ENCODE measurements at places on chromosomes 12 and 14. TPM values are rescaled to one million over a fixed set of nuclear protein-coding genes. Genes with fewer than 3 reads are reported as not detected.

- no peak for DNase-seq
These were observed 121.7 kb downstream of the DUSP6 start for GRCh38 chr12:89230376-89231315.

- no peak for DNase-seq
These were observed 7.5 kb upstream of the ZFP36L1 start for GRCh38 chr14:68800390-68800789.

DNA sequence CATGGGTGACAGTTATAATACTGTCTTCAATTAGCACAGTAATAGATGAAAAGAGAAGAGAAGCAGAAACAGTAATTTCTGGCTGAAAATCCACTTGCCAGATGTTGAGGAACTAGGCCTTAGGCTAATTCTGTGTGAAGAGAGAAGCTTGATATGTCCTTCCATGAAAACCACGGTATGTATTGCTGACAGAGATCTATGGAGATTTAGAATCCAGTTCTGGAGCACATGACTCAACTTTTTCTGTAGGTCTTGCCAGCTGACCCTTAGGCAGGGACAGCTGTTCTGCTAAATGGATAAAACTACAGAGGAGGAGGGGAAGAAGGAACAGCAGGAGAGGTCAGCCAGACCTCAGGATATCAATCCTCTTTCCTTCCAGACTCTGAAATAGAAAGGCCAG, 211.5 kb downstream of the PRKD1 start:
- no peak for DNase-seq

Gene POTEG
- not detected for total RNA-seq

DNA sequence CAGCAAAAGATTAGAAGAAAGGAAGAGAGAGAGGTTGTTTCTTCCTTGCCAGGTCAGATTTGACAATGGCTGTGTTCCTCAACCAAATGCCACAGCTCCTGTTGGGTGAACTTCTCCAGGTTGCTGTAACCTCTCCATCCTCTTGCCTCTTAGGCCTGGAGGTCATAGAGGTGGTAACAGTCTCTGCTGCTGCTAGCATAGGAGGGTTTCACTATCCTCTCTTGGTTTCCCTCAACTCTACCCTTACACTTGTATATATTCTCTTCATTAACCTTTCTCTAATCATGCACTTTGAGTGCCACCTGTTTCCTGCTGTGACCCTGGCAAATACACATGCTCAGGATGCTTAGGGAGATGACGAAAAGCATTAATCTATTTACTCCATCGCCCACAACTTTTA, 67.7 kb upstream of the HIF1A start:
- DNase-seq = no peak

DNA sequence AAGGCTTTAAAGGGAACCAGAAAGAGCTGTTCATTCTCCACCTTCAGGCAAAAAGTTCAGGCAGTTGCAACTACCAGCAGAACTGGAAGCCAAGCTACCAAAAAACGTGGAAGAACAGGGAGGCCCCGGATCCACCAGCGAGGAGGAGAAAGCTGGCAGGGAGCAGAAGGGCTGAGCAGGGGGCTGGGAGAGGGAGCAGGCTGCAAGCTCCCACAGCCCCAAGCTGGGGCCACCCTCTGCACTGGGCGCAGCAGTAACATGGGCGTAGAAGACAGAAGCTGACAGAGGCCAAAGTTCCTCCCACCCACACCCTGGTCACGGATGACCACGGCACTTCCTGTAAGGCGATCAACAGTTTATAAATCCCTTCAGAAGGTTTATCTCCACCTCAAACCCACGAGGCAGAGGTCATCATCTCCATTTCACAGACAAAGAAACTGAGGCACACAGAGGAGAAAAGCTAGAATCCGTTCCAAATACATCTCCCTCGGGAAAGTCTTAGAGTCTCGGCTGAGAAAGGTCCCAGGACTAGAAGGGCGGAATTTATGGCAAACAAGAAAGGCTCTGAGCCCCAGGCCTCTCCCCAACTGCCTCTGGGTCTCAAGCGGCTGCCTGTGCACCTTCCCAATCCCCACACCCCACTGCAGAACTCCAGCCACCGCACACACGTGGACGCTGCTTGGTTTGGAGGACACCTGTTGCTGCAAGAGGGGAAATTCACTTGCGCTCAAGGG, 1.8 kb downstream of the CCDC85C start:
- DNase-seq = no peak

- DNase-seq = no peak
These were observed 3.9 kb downstream of the SAMD4A start for GRCh38 chr14:54570631-54571415.

GRCh38 chr12:82708061-82708879, 21.6 kb downstream of the TMTC2 start:
- DNase-seq = no peak

Gene INHBC
- 0.31 TPM for total RNA-seq

- DNase-seq = no peak
These were observed 32.0 kb downstream of the ANAPC7 start for GRCh38 chr12:110371408-110372055.

DNA sequence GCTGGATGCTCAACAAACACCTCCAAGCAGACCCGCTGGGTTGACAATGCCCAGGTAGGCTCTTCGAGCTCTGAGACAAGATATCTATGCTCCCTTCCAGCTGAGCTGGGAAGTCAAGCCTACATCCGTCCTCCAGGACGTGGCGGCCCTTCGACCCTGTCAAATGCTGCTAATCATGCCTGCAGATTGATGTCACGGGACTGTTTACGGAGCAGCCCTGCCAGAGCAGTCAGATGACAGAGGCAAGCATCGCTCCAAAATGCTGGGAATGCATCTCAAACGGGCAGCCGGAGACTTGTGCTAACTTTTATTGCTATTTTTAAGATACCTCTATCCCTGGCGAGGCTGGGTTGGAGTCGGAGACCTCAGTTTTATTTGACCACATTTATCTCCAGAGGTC, 139.2 kb downstream of the NTF3 start:
- DNase-seq = no peak

DNA sequence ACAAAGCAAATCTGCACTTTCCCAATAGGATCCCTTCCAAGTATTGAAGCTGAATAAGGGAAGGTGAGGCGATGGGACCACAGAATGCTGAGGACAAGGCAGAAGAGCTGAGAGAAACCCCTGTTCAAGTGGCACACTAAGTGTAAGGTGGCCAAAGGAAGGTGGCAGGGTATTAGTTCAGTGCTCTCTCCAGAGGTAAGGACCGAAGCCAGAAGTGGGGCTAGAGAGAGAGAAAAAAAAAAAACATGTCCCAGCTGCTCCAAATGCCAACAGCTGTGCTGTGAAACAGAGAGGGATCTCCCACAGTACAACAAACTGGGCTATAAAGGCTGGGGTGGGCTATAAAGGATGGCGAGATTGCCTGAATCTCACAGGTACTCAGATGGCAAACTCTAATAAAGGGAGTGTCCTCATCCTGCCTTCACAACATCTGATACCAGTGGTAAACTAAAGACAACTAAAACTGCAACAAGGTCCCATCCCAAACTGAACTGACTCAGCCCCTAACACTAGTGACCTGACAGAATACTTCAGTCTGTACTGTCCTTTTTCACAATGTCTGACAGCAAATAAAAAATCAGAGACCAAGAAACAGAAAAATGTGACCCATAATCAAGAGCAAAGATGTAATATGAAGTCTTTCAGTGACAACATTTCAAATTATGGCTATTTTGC, 47.9 kb downstream of the CDK17 start:
- DNase-seq = no peak

GRCh38 chr14:57391517-57392195, 1.3 kb downstream of the NAA30 start:
- DNase-seq = no peak

Gene OR10G2
- total RNA-seq = not detected

- no peak for DNase-seq
These were observed 216.1 kb downstream of the MSRB3 start for GRCh38 chr12:65494537-65494936.

DNA sequence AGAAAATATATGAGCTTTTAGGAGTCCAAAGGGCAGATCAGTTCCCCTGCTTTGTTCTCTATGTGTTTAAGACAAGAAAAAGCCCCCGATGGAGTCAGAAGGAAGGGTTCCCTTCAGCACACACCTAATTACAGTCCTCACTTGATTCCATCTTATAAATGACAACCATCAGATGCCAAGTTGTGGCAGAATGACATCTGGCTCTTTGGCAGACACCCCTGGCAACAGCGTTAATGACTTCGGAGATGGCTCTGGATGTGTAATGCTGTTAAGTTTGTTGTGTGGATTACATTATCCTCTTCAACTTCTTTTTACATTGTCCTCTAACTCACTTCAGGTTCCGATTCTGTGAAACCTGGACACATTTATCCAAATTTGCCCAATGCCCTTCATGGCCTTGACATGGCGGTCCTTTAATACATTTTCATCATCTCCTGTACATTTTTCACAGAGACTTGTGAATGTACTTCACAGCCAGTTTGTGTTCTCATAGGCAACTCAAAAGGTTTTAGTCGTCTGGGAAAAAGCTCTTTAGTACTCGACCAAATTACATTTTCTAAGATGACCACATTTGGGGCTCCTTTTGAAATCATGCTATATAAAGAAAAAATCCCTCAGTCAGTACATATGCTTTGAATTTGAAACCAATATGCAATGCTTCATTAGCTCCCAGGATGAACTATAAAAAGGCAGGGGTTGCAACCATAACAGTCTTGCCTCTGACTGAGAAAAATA, 667.8 kb downstream of the NOVA1 start:
- no peak for DNase-seq

DNA sequence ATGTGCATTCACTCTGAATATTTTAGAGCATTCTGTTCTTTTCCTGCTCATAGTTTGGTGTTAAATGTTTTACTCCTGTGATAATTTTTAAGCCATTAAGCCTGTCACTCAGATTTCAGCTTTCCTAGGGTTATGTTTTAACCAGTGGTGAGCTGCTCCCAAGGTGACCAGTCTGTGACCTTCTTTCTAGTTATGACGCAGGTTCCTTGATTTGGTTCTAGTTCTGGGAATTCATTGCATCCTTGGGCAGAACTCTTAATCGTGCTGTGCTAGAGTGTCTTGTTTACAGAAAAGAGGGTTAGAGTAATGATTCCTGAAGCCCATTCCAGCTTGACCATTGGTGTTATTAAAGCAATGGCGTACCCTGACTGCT, 2.2 kb downstream of the GABARAPL1 start:
- no peak for DNase-seq

Gene ARHGAP9
- 0.90 TPM for total RNA-seq

Gene DAO
- not detected for total RNA-seq

Gene IRAK3
- total RNA-seq = 2.2 TPM

GRCh38 chr12:121227294-121227693, 17.4 kb downstream of the P2RX4 start:
- DNase-seq = no peak

DNA sequence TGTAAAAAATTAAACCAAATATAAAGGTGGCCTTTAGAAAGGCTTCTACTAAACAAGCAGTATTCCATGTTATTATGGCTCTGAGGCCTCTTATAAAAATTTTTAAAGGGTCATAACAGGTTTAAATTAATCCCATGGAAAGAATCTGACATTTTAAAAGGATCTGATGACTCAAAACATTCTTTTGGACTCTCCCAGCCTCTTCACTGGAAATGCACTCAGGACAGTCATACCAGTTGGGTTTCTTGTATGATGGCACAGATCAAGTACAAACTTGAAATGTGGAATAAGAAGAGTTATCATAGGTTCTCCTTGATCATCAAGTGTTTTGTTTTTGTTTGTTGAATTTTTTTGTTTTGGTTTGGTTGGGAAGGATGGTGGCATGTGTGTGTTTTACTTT, 50.8 kb downstream of the PPP2R5E start:
- DNase-seq = no peak

DNA sequence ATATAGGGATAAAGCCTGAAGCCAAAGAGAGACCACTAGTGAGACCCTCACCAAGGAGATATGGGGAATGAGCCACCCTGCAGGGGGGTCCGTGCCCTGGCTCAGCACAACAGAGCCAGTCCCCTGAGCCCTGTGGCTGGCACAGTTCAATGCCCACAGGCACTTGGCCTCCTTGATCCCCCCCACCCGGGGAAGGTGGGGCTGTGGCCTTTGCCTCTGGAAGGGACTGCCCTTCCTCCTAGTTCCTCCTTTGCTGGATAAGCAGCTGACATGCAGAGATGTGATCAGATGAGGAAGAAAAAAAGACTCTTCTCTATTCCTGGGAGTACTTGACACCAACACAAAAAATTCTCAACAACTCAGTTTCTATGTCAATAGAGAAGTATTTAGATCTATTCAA, 19.9 kb downstream of the TTC7B start:
- DNase-seq = no peak

GRCh38 chr14:34835312-34835711, 39.8 kb downstream of the BAZ1A start:
- DNase-seq = no peak

GRCh38 chr14:67883717-67884116, 64.1 kb downstream of the RAD51B start:
- no peak for DNase-seq

Gene PSEN1
- total RNA-seq = 59.9 TPM

GRCh38 chr12:78562368-78563205, 302.0 kb upstream of the SYT1 start:
- DNase-seq = no peak

- DNase-seq = no peak
These were observed 150.5 kb upstream of the KRR1 start for GRCh38 chr12:75661908-75662307.

DNA sequence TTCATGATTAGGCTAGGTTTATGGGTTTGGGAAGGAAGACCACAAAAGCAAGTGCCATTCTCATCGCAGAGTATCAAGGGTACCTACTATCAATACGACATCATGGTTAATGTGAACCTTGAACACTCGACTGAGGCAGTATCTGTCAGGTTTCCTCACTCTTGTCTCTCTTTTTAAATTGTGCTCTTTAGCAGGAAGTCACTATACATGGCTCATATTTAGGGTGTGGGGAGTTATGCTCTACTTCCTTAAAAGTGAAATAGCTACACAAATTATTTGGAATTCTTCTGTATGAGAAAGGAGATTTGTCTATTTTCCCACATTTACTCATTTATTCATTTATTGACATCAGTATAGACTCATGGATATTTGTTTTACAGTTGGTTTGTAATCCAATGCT, 5.9 kb upstream of the CLEC4E start:
- DNase-seq = no peak

DNA sequence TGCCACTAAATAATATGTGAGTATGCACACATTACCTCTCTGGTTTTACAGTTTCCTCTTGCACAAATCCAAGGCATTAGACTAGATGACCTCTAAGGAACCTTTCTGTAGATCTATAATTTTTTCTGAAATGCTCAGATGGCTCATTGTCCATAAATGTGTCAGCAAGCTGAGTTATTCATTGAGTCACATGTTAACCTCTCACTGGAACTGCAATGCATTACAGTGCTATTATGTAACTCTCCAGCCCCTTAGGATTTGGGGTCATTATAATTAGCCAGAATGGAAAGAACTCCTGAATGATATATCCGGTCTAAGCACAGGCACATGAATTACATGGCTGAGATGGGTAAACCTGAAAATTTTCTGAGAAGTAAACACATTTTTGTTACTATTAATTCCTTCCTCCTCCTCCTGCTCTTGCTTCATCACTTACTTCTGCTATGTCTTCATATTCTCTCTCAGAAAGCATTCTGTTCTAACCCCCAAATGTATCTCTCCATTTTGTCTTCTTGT, 20.3 kb upstream of the DRAM1 start:
- no peak for DNase-seq

- DNase-seq = no peak
These were observed 83.0 kb upstream of the CCDC196 start for GRCh38 chr14:66403183-66403582.

Data from mesothelial cell of epicardium (in vitro differentiated cells).